Keratinocyte (primary cell): ENCODE measurements at places on chromosomes 5 and 9.

DNA sequence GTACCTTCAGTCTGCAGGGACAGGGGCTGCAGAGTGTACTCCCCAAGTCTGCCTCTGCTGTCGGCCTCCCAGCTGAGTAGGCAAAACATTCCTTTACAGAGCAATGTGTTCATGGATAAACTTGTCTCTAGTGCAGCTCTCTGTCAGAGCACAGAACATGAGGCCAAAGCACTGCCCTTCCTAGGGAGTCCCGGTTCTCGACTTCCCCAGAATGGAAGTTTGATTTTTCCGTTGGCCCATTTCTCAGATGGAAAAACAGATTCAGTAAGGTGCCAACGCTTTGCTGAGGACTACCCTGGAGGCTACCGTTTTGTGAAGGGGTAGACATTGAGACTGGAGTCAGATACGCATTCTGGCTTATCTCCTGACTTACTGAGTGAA, 422 bp upstream of the TRIM32 start:
- no peak for DNase-seq

DNA sequence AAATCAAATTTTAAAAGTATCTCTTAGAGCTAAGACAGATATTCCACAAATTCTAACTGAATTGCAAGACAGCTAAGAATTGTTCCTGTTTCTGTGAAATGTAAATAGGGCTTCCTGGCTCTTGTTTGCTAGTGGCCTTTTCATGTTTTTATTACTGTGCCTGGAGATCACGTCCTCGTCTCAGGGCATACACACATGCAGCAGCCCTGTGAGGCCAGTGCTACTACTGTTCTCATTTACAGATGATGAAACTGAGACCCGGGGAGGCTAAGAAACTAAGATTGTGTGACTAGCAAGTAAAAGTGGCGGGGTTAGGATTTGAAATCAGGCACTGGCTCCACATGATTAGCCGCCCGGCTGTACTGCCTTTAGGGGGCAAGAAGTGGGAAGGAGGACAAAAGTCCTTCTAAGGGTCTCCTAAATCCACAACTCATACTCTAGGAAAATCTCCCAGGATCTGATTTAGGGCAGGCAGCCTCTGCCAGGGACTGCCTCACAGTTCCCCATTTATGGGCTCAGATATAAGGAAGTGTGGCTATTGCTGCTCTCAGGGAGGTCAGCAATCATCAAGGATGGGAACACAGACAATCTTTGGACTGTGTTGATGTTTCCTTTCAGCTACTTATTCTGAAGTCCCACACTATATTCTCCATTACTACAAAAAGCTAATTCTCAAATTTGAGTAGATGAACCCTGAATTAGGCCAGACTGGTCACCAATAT, 7.9 kb downstream of the PRUNE2 start:
- no peak for DNase-seq

- DNase-seq: peak; percentile 61
Measured at GRCh38 chr5:135127439-135128240, 93.6 kb upstream of the PITX1 start.

DNA sequence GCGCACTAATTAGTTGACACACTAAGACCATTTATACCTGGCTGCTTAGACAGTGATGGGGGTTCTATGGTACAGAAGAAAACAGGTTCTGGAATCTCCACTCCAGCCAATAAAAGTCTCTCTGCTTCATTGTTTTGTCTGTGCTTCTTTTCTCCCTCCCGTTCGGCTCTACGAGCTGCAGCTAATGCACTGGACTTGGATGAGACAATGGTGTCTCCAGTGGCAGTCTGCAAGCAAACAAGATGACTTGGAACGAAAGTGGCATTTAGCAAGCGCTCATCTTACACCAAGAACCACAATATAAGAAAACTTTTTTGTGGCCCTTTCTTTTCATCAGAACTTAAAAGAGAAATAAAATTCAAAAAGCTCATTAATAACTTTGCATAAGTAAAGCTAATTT, 30.2 kb downstream of the GFM2 start:
- no peak for DNase-seq

GRCh38 chr5:176996780-176997179, 9.8 kb downstream of the UIMC1 start:
- no peak for DNase-seq

GRCh38 chr5:43699910-43700309, 96.9 kb downstream of the NNT start:
- DNase-seq: no peak

DNA sequence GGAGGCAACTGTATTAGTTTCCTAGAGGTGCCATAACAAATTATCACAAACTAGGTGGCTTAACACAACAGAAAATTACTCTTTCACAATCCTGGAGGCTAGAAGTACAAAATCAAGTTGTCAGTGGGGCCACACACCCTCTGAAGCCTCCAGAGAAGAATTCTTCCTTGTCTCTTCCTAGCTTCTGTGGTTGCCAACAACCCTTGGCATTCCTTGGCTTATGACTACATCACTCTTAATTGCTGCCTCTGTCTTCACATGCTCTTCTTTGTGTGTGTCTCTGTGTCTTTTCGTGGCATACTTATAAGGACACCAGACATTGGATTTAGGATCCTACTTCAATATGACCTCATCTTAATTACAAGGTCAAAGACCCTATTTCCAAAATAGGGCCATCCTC, 327.5 kb downstream of the CHSY3 start:
- no peak for DNase-seq

DNA sequence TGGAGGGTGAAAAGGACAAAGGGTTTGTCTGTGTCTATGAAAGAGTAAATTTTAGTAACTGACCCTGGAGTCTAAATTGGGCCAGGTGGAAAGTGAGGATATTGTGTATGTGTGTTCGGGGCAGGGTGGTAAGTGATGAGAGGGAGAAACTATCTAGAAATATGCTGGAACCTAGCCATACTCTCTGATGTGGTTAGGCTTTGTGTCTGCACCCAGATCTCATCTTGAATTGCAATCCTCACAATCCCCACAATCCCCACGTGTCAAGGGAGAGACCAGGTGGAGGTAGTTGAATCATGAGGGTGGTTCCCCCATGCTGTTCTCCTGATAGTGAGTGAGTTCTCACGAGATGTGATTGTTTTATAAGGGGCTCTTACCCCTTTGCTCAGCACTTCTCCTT, 60.6 kb downstream of the COMMD10 start:
- no peak for DNase-seq

- no peak for DNase-seq
Measured at GRCh38 chr5:138212828-138213160, 329 bp downstream of the CDC23 start.

GRCh38 chr9:85430659-85431338, 311.0 kb downstream of the AGTPBP1 start:
- no peak for DNase-seq

DNA sequence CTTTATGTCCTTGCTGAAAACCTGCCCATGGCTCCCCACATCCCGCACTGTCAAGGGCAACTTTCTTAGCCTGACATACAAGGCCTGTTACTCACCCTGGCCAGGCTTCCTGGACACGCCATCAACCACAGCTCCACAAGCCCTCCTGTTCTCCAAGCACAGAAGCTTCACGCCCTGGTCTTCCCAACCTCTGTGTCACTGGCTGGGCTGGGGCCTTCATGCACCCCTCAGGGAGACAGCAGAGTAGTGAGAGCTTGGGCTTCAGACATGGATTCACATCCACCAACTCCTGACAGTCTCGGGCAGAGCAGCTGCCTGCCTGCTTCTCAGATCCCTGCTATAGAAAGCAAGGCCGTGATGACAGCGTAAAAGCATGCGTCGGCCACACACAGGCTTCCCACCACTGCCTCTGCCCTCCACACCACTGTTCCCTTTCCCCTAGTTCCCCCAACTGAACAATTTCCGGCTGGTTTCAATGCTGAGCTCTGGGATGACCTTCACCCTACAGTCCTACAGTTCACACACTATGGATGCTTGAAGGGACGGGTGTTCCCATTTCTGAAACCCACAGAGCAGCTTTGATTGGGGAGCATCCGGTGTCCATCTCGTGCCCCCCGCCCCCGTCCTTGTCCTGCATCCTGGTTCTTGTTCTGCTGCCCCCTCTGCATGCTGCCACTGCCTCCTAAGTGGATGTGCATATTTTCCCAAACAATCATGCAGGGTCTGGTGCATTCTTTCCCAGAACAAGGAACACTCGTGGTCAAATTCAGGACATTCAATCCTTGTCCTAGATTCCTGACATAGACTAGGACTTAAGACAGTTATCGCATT, 33.4 kb upstream of the ADAMTS2 start:
- no peak for DNase-seq

- no peak for DNase-seq
Measured at GRCh38 chr5:21802869-21803490, 1050.2 kb downstream of the CDH12 start.

DNA sequence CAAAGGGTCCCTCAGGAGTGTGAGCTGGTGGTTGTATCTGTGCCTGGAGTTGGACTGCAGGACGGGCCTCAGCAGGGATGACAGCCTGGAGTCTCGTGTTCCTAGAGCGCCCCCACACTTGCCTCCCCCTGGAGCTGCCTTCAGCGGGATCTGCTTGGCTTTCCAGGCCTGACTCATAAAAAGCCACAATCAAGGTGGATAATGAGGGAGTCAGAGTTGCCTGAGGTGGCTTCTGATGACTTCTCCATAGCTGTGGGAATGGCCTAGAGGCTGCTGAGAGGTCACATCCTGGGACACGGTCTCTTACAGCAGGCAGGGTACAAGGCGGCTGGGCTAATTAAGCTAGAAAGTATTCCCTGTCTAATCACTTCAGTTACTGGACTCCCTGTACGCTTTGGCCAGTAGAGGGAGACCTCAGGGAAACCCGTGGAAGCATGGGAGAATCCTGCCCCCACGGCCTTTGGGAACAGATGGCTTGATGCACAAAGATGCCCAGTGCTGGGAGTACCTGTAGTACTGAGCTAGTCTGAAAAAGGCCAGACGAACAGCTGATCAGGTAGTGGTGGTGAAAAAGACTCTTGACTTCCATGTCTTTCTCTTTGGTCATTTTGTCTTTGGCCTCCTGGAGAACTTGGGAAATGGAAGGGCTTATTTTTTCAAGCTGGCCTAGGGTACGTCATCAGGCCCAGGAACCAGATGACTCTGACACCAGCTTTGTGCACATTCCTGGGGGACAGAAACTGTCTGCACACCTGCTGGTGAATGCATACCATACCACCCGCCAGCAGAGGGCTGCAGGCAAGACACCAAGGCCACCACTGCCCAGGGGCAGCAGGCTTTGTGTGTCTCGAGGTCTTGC, 16.1 kb upstream of the FRRS1L start:
- no peak for DNase-seq

- DNase-seq: no peak
Measured at GRCh38 chr5:116475338-116475737, 99.3 kb downstream of the SEMA6A start.

- DNase-seq: no peak
Measured at GRCh38 chr9:8552732-8553131, 753.2 kb upstream of the DMAC1 start.

DNA sequence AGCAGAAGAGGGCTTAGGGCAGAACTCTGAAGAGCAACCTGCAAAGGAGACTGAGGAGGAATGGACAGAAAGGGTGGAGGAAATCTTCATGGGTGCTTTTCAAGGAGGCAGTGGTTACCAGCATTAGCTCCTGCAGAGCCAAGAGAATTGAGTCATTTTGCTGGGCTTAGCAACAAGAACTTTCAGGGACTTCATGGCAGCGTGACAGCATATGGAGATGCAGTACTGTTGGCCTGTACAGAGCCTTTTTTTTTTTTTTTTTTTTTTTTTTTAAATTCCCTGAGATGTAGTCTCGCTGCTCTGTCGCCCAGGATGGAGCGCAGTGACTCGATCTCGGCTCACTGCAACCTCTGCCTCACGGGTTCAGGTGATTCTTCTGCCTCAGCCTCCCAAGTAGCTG, 296.0 kb upstream of the DMRT1 start:
- no peak for DNase-seq

GRCh38 chr9:89154651-89155336, 23.8 kb downstream of the SHC3 start:
- DNase-seq: peak; percentile 36

DNA sequence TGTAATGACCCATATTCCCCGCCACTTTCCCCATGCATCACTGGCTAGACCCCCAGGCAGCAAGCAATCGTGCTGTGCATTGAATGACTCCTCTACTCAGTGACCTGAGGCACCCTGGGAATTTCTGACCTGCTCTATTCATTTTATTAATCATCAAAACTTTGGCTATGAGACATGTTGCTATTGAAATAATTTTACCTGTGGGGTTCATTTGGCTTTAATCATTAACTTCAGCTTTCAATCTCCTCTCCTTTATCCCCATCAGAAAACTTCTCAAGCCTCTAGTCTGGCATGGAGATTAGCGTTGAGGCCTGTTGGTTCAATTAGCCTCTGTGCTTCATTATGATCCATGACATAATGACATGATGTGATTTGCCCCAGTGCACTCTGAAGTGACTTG, 429.0 kb downstream of the ZNF608 start:
- no peak for DNase-seq

DNA sequence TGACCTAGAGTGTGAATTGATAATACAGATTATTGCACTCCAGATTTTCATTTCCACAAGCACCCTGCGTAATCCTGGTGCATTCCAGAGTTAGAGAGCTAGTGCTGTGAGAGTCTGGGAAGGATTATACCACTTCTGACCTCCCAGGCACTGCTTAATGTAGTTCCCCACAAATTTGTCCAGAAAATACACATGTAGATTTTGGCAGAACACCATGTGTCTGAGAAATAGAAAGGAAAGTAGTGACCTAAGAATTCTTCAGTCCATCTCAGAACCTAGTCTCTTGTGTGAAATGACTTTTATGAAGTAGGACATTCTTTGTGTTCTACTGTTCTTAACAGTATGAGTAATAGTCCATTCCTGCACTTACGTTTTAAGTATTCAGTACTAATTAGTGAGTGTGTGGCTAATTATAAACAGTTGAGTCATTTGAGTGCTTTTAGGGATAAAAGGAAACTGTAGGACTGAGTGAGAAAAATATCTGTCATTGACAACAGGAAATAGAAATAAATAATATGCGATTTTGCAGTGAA, 27.8 kb upstream of the PTPDC1 start:
- DNase-seq: no peak

DNA sequence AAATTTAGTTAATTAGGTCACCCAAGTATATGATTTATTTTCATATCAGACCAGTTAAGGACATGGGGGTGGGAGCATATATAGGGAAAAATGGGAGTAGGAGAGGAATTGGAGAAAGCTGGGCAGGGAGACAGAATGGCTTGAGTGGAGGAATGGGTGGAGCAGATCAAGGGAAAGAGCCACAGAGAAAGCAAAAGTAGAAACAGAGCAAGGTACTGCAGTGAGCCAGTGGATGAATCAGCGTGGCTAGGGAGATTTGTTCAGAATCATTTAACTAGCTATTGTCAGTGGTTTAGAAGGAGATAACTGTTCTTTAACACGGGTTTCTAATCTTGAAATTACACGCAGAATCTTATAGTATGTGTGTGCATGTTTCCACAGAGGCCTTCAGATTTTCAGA, 37.4 kb downstream of the SNX24 start:
- no peak for DNase-seq

DNA sequence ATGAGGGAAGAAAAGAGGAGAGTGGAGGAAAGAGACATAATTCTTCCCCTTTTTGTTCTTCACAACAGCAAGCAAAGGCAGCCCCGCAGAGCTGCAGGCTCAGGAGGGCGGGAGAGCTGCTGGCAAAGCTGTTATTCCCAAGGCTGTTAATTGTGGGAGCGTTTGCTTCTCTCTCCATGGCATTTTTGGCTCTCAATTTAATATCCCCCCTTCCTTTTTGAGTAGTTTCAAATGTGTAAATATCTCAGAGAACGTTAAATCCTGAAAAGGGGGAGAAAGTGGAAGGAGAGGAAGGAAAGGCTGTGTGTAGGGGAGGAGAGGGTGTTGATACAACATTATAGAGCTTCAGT, 165.7 kb downstream of the NSG2 start:
- DNase-seq: no peak

GRCh38 chr5:148484651-148485050, 100.9 kb downstream of the FBXO38 start:
- DNase-seq: no peak
